Effector memory CD4-positive, alpha-beta T cell (primary cell): ENCODE measurements at places on chromosomes 13 and 19.

DNA sequence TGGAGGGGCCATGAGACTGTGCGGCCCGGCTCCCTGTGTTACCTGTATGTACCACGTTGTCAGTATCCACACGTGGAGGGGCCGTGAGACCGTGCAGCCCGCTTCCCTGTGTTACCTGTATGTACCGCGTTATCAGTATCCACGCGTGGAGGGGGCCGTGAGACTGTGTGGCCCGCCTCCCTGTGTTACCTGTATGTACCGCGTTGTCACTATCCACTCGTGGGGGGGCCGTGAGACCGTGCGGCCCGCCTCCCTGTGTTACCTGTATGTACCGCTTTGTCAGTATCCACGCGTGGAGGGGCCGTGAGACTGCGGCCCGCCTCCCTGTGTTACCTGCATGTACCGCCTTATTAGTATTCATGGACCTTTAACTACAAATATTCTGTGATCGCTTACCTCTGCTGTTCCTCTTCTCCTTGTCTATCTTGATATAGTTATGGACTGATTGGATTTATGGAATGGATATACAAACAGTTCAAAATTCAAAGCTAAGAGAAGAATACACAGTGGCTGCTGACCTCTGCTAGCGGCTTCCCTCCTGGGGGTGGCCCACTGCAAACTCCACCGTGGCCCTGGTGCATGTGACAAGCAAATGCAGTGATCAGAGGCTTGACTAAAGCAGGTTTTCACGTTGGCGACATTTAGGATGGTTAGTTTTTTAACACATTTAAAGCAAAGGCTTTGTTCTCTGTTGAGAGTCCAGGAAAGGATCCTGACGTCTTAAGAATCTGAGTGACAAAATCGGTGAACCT is 38.7 kb downstream of the ATP11A start:
- DNase-seq: no peak

DNA sequence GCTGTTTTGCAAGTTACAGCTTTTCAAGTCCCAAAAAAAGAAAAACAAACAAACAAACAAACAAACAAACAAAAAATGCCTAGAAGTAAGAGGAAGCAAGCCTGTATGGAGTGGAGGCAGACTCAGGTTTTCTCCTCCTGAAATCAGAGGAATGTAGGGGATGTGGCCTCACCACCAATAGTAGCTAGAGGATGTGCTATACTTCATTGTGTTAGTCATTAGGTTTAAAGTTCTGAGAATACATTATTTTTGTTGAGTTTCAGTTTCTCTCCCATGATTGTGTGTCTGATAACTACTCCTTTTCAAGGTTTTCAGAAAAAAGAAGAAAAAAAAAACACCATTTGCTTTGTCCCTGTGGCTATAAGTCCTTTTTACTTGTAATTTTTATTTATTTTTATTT is 524.5 kb downstream of the GPC6 start:
- no peak for DNase-seq

- no peak for DNase-seq
These were observed 45.0 kb downstream of the SLC7A1 start for GRCh38 chr13:29550430-29550988.

- no peak for DNase-seq
These were observed 1.3 kb upstream of the ZNF181 start for GRCh38 chr19:34732612-34733211.

DNA sequence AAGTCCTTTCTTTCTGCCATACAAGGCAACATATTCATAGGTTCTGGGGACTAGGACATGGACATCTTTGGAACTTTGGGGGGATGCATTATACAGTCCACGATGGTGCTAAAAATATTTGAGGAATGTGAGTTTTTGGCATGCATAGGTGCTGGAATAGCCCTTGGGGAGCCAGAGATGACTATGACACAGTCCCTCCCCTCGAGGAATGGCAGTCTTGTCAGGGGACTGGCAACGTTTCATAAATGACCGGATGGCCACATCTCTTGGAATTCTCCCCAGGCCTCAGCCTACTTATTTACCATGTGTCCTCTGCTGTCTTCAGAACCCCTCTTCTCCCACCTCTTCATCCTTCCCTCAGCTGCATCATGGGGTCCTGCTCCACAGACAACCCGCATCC is 13.6 kb downstream of the MEIOSIN start:
- DNase-seq: no peak

DNA sequence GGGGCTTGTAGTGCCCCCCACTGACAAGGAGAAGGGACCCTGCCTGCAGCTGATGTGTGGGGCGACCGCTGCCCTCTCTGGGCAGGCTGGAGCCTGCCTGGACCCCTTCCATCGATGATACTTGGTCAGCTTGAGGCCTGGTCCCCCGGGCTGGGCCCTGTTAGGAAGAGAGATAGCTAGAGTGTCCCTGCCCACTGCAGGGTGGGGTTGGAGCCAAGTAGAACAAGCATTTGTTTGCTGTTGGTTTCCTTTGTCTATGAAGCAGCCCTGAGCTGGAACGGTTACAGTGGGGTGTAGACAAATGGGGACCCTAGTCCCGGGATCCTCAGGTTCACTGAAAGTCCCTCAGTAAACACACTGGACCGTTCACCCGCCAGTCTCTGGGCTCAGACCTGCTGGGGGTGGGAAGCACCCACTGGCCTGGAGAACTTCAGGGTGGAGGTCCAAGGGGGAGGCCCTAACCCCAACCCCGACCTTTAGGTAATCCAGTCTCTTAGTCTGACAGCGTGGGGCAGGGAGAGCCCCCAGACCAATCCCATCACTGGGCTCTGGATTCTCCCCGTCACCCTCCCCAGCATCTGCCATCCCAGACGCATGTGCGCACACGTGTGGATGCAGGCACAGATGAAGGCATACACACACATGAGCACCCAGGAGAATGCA is 204.8 kb upstream of the ZNF536 start:
- no peak for DNase-seq

GRCh38 chr13:105063676-105064075 is 1471.8 kb downstream of the EFNB2 start:
- no peak for DNase-seq

DNA sequence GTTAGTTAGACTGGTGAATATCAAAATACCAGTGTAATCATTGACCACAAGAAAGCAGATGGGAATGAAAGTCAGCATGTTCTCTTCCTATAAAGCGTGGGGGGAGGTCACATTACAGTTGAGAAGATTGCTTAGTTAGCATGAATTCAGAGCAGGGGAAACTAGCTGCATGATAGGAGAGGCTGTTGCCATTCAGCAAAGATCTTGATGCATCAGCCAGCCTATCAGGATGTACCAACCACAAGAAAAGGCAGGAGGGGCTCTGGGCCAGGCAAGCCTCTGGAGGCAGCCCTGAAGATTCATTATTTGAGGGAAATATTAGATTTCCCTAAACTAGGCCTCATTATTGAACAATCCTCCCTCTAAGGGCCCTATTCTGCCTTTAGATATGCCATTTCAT is 5.0 kb upstream of the MTMR6 start:
- DNase-seq: no peak

DNA sequence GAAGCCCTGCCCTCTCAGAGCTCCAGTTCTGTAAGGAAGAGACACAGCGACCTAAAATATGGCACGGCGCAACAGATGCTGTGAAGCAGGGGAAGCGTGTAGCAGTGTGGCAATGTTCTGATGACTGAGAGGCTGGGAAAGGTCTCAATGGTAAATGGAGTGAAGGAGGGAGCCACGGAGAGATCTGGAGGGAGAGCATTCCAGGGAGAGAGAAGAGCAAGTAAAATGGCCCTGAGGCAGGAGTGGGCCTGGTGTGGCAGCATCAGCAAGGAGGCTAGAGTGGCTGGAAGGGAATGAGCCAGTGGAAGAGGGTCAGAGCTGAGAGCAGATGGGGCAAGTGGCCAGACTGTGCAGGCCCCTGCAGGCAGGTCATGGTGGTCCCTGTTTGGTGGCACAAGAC is 16.4 kb downstream of the RCN3 start:
- DNase-seq: no peak

DNA sequence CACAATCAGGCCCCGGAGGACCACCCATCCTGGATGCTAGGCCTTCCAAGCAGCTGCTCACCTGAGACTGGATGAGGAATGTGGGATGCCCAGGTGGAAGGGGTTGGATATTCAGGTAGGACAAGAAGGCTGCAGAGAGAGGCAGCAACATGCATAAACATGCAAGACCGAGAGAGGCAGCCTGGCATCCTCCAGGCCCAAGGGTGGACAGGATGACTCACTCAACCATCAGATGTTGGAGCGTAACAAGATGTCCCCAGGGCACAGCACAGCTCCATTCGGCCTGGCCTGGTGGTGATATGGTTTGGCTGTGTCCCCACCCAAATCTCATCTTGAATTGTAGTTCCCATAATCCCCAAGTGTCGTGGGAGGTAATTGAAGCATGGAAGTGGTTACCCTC is 10.0 kb upstream of the CABP5 start:
- DNase-seq: no peak

DNA sequence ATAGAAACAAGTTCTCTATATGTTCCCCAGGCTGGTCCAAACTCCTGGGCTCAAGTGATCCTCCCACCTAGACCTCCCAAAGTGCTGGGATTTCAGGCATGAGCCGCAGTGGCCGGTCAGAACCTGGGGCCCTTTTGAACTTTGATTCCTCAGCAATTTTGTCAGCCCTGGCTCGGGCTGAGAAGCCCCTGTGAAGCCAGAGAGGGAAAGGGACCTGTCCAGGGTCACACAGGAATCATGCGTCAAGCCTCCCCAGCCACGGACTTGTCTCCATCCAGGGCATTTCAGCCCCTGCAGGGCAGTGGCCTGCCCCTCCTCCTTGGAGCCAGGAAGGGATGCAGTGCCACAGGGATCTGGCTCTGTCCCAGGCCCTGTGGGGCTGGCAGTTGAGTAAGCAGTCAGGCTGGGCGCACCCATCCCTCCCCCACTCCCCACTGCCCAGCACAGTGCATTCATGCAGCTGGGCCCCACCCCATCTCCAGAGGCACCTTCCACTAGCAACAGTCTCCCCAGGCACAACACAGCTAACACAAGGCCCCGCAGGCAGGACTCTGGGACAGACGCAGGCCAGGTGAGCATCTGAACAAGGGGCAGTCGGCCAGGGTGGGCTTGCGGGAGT is at the start of gene CAPS:
Gene CAPS (plus strand): TSS at position 516 of the 619 bp plus-strand sequence. CDS start 153 bp downstream, outside the sequence.
- DNase-seq: no peak

- DNase-seq: no peak
These were observed 41.3 kb downstream of the IRS2 start for GRCh38 chr13:109745060-109745459.

DNA sequence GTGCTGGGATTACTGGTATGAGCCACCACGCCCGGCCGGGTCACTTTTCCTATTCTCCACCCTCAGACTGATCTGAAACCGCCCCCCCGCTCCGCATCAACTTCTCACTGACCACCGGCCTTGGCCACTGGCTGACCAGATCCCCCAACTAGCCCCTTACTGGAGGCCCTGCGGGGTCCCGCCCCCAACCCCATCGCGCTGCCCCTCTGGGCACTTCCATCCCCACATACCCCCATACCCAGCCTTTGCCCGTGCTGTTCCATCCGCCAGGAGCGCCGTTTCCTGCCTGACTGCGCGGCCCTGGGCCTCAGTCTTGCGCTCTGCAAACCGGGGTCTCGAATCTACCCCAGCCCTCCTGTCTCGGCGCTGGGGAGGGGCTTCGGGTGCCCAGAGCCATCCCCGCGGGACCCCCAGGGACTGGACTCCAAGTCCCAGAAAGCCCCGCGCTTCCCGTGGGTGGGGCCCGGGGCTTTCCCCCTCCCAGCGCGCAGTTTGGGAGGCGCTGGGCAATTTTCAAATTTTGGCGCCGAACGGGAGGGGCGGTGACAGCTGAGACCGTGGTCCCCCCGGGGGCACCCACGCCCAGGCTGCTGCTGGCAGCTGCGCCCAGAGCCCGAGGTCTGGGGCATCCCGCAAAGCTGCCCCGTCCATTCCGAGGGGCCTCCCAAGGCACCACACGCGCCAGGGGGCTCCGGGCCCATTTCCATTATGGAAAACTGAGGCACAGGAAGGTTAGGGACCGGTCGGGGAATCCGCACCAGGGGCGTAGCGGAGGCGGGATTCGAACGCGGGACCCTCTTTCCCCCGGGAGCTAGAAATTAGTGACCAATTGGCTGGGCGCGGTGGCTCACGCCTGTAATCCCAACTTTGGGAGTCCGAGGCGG is 5.2 kb upstream of the LMNB2 start:
- no peak for DNase-seq

DNA sequence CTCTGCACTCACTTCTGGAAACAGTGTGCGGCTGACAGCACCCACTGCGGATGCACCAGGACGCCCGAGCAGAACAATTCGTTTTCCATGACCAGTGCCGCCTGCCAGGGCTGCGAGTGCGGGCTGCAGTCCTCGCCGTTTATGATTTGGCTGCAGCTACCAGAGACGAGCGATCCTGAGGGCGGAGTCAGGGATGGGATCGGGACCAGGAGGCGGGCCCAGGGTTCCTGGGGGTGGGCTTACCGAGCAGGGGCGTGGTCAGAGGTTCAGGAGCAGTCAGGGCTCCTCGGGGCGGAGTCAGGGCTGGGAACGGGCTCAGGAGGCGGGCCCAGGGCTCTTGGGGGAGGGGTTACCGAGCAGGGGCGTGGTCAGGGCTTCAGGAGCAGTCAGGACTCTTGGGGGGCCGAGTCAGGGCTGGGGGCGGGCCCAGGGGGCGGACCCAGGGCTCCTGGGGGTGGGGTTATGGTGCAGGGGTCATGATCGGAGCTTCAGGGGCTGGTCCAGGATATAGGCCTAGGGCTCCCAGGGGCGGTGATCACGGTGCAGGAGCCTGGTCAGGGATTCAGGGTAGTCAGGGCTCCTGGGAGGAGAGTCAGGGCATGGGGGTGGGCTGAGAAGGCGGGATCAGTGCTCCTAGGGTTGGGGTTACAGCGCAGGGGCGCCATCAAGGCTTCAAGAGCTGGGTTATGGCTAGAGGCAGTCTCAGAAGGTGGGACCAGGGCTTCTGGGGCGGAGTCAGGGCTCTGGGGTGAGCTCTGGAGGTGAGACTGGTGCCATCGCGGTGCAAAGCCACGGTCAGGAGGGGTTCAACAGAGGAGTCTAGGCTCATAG is 1.7 kb downstream of the KLK4 start:
- DNase-seq: no peak

DNA sequence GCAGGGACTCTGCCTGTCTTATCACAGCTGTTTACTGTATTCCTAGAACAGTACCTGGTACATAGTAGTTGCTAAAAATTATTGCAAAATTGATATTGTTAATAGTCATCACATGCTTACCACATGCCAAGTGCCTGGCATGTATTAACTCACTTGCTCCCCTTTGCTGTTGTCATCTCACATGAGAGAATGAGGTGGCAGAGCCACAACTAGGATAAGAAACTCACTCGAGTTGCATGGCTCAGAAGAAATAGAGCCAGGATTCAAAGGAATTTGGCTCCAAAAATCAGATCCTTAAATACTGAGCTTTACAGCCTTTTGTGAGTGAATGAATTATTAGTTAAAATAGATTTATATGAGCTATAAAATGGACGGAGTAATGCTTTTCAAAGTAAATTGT is 42.6 kb downstream of the B3GLCT start:
- DNase-seq: no peak
